Retina (tissue), 1 donor: ENCODE measurements at places on chromosomes 5 and 9.

DNA sequence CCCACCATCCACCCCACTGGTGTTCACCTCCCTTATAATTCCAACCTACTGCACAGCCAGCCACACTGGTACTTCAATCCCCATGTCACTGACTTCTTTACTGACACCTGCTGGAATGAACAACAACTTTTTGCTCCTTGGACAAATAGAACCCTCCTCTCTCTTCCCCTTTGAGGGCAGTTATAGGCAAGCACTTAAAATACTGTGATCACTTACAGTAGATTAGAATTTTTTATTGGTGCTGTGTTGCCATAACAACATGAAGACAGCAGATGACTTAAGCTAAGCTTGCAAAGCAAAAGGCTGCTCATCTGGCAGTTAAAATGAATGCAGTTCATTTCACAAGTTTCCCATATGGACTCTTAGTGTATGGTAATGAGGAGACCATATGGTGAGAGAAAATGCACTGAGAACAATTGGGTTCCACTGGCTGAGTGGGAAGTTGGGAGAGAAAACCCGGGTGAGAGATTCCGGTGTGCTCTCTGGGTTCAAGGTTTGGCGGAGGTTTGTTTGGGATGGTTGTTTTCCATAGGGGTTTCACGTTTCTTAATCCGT, 374.3 kb downstream of the EBF1 start:
- DNase-seq: no peak

GRCh38 chr9:125433461-125434011, 171.9 kb downstream of the GAPVD1 start:
- no peak for DNase-seq

DNA sequence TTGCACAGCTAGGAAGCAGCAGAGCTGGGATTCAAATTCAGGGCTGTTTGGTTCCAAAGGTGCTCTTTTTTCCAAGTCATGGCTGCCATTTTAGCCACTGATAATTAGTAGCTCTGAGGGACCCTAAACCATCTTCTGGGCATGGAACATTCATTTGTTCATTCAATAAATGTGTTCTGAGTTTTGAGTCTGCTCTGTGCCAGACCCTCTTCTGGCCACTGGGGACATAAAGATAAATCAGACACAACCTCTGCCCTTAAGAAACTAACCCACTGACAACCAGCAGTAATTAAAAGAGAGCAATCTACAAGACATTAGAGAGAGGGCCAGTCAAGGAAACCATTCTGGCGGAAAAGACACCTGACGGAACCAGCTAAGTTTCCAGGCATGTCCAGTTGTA, 2.0 kb upstream of the CPEB4 start:
- DNase-seq: no peak

DNA sequence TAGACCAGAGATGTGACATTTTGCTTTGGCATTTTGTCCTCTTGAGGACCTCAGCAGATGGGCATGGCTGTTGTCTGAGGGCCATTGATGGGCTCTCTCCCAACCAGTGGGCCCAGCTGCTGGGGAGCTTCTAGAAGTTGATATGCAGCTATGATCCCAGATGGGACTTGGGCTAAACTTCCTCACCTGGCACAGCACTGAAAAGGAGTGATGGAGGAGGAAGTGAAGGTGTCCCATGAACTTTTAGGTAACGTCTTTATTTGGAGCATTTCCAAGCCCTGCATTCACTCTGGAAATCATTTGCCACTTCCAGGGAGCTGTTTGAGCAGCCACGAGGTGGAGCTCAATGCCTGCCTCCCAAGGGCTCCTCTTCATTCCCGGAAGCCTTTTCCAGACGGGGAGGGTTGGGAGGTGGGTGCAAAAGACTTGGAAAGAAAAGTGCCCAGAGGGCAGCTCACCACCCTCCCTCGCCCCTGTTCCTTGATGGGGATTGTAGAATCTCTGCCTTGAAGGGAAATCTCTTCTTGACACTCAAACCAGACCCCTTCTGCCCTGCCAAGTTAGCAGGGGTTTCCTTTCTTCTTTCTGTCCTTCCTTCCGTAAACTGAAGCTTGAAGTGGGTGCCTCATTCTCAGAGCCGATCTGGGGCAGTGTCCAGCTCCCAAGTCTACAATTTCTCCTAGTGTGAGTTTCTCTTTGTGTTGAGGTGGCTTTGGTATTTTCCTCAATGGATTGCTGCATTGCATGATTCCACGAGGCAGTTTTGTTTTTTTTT, 18.1 kb upstream of the NEUROG1 start:
- no peak for DNase-seq

- no peak for DNase-seq
These were observed 36.0 kb upstream of the GOLM1 start for GRCh38 chr9:86135371-86135770.
